ENCODE measurements at places on chromosomes 3 and 15.

DNA sequence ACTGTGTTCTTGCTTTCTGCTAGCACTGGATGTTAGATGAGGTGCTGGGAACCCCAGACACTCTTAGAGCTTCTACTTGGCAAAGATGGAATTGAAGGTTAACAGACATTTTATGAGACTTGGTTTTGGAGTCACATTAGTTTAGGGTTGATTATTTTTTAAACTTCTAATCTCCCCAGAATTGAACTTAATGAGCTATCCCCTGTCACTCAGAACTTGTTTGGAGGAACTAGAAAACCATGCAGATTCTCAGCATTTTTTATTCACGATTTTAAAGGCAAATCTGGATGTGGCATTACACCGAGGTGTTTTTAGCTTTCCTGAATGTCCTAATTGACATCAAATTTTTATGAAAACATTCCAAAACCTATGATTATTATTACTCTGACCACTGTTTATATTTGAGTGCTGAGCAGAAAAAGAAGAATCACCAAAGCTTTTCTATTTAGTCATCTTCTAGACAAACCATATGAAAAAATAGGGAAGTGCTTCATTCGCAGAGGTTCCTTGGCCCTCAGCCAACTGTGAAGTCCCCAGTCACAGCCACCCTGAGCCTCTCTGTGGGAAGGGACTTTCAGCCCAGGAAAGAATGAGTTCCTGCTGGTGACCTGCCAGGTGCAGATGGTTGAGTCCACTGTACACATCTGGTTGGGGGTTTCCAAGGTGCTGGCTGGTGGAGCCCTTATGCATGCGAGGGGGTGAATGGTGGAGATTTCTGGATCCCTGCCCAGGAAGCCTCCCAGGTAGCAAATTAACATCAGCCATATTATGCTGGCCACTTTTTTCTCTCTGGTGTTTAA lies 196.0 kb upstream of the TOPAZ1 start:
- H3K36me3 ChIP-seq: no peaks in the 10 kb centered on the region
- no peak overlapping the region for H3K27ac ChIP-seq

GRCh38 chr3:177498037-177498857 lies 301.0 kb upstream of the TBL1XR1 start:
- H3K27ac ChIP-seq: no peak overlapping the region
- H3K4me1 ChIP-seq: no peaks in the 10 kb centered on the region

- no peak for DNase-seq
- no peaks in the 10 kb centered on the region for H3K27me3 ChIP-seq
- H3K27ac ChIP-seq: no peak overlapping the region
- H3K4me3 ChIP-seq: no peak overlapping the region
- no peaks in the 10 kb centered on the region for H3K36me3 ChIP-seq
- peaks cover 28% of the 10 kb centered on the region for H3K4me1 ChIP-seq
These were observed 5.3 kb upstream of the SPRED1 start for GRCh38 chr15:38247336-38247735.

GRCh38 chr3:56928379-56929068 lies 126.8 kb upstream of the ARHGEF3 start:
- H3K4me3 ChIP-seq: no peak overlapping the region
- H3K4me1 ChIP-seq: peaks cover 12% of the 10 kb centered on the region
- no peak overlapping the region for H3K27ac ChIP-seq
- H3K27me3 ChIP-seq: no peaks in the 10 kb centered on the region
- peak; percentile 27 for DNase-seq

DNA sequence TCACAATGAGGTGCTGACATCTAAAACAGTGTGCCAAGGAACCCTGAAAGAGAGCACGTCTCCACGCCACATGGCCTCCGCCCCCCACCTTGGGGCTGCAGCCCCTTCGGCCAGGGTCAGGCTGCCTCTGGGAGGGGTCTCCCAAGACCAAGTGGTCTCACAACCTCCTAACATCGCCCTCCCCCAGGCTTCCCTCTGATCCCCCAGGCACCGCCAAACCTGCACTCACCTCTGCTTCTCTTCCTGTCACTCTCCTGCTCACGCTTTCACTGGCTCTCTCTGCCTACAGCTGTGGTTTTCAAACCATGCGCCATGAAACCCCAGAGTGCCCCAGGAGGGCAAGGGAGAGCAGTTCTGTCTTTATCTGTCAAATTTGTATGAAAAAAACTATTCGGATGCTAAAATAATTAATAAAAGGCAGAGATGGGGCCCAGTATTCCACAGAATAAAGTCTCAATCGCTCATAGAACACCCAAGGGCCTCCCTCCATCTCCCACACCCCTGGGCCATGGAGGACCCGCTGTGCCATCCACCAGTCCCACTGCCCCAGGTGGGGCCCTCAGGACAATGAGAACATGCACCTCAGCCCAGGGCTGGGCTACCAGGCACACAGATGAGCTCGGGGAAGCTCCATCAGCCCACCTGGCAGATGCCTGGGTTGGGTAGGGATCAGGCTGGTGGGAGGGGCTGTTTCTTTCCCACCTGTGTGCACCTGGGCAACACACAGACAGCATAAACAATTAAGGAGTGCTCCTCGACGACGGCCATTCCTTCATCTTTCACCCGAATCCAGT lies 21.5 kb downstream of the CYFIP1 start:
- no peaks in the 10 kb centered on the region for H3K36me3 ChIP-seq
- H3K4me3 ChIP-seq: no peak overlapping the region
- H3K27me3 ChIP-seq: peaks cover 8% of the 10 kb centered on the region
- peaks cover 8% of the 10 kb centered on the region for H3K4me1 ChIP-seq
- DNase-seq: no peak

GRCh38 chr3:105157766-105158085 lies 209.0 kb upstream of the ALCAM start:
- H3K27me3 ChIP-seq: no peaks in the 10 kb centered on the region
- H3K36me3 ChIP-seq: peaks cover 5% of the 10 kb centered on the region
- H3K4me1 ChIP-seq: peaks cover 3% of the 10 kb centered on the region
- H3K27ac ChIP-seq: no peak overlapping the region
- DNase-seq: no peak
- no peak overlapping the region for H3K4me3 ChIP-seq

GRCh38 chr3:183247011-183247589 lies 6.0 kb upstream of the B3GNT5 start:
- H3K4me1 ChIP-seq: no peaks in the 10 kb centered on the region
- H3K27me3 ChIP-seq: peaks cover 12% of the 10 kb centered on the region
- no peaks in the 10 kb centered on the region for H3K36me3 ChIP-seq
- no peak overlapping the region for H3K27ac ChIP-seq

GRCh38 chr15:27933562-27933961 lies 165.6 kb downstream of the OCA2 start:
- no peaks in the 10 kb centered on the region for H3K36me3 ChIP-seq
- DNase-seq: no peak
- H3K4me3 ChIP-seq: no peak overlapping the region
- H3K27me3 ChIP-seq: no peaks in the 10 kb centered on the region
- no peak overlapping the region for H3K27ac ChIP-seq

DNA sequence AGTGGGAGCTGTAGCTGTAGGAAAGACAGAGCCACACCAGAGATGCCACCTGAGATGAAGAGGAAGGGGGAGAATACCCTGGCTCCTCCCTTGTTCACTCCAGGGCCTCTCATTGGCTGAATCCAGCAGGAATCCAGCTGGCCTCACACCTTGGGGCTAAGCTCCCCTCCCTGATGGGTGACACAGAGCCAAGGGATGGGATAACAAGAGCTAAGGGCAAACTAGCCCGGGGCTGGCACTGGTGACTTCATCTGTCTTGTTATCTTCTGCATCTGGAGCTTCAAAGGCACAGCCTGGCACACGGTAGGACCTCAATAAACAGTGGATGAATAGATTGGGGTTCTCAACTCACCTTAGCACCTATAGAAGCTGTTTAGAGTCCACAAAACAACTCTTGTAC lies 13.8 kb upstream of the GATA2 start:
- no peak overlapping the region for H3K4me3 ChIP-seq
- H3K27me3 ChIP-seq: peaks cover 17% of the 10 kb centered on the region
- no peak for DNase-seq
- no peak overlapping the region for H3K27ac ChIP-seq
- no peaks in the 10 kb centered on the region for H3K4me1 ChIP-seq
- H3K36me3 ChIP-seq: no peaks in the 10 kb centered on the region

DNA sequence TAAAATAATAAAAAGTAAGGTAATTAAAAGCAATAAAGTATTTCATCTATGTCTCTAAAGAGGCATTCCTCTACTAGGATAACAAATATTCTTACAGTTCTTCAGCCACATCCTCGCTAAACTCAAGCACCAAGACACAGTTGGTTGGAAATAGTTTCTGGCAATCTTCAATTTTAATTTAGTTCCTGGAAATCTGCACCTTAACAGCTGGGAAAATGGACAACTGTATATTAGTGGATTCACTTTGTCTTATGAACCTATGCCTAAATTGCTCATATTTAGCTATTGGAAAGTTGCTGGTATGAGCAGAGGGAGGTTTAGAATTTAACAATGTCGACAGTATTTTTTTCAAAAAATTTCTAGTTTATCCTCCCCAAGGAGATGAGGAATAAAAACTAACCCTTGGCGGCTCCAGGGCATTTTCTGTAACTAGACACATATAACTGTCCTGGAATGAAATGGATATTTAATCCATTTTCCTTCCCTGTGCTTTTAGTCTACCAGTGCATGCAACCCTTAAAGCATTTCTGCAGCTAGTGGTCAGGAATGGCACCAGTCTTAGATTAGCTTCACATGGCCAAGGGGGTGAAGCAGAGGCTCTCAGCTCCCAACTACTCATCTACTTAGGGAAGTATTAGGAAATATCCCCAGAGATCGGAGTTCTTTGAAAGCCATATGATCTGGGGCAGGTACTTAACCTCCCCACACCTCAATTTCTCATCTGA lies 290.0 kb upstream of the THBS1 start:
- H3K4me1 ChIP-seq: no peaks in the 10 kb centered on the region
- H3K36me3 ChIP-seq: no peaks in the 10 kb centered on the region
- H3K27ac ChIP-seq: no peak overlapping the region
- no peaks in the 10 kb centered on the region for H3K27me3 ChIP-seq
- no peak overlapping the region for H3K4me3 ChIP-seq

DNA sequence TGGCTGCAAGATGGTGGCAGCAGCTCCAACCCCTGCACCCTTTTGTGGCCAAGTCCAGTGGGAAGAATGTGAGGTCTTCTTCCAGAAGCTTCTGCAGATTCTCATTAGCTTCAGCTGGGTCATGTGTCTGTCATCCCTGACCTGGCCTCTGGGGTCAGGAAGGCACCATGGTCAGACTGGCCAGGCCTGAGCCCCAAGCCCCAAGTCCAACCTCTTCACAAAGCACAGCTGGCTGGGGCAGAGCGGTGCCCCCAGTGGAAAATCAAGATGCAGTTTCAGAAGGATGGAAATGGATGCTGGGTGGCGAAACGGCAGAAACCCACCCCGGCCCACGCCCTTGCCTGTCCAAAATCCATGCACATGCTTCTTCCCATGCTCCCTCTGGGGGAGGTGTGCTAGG lies 15.9 kb upstream of the GATA2 start:
- DNase-seq: no peak
- H3K36me3 ChIP-seq: no peaks in the 10 kb centered on the region
- H3K27ac ChIP-seq: no peak overlapping the region
- no peak overlapping the region for H3K4me3 ChIP-seq
- no peaks in the 10 kb centered on the region for H3K4me1 ChIP-seq

DNA sequence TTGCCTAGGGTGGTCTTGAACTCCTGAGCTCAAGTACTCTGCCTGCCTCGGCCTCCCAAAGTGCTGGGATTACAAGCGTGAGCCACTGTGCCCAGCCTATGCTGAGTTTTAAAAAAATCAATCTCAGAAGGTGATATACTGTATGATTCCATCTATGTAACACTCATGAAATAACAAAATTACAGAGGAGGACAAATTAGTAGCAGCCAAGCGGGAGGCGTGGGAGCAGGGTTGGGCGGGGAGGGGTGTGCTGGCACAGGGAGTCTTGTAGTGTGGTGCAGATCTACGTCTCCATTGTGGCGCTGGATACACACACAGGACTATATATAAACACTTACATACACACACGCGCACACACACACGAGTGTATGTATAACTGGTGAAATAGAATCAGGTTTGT lies 80.6 kb upstream of the LINGO1 start:
- H3K27ac ChIP-seq: no peak overlapping the region
- no peaks in the 10 kb centered on the region for H3K27me3 ChIP-seq
- peaks cover 8% of the 10 kb centered on the region for H3K4me1 ChIP-seq
- no peak for DNase-seq
- H3K36me3 ChIP-seq: no peaks in the 10 kb centered on the region

All from neural progenitor cell (in vitro differentiated cells).